ENCODE measurements at places on chromosomes 5 and 9.

- DNase-seq, result peak; percentile 1
These were observed 102.4 kb upstream of the SMC2 start for GRCh38 chr9:103991698-103992097.

DNA sequence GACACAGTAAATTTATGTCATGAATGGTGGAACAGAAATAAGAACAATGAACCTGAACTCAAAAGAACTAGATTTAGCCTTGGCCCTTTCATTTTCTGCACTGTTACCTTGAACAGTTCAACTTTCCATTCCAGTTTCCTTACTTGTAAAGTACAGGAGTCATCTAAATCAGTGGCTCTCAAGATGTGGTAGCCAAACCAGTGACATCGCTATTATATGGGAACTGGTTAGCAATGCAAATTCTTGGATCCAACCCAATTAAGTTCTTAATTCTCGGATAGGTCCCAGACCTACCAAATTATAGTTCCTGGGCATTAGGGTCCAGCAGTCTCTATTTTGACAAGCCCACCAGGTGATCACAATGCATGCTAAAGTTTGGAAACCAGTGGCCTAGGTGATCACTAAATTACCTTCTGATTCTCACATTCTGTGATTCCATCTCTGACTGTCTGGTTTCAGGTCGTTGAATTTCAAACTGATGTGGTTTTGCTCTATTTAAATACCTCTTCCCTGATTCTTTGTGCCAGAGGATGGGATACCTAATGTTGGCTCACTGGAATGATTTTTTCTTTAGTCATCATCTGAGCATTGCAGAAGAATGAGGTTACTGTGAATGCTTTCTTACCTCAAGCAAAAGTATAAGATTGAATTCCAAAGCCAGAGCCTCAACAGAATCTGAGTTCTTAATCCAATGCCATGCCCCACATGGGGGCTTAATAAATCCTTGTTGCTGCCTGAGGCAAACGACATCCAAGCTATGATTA, 253.8 kb downstream of the ENC1 start:
- peak; percentile 80 for DNase-seq

- no peak for DNase-seq
These were observed 154.0 kb downstream of the PIK3R1 start for GRCh38 chr5:68369457-68370125.

- DNase-seq, result no peak
These were observed 65.9 kb downstream of the NSG2 start for GRCh38 chr5:174111287-174111973.

DNA sequence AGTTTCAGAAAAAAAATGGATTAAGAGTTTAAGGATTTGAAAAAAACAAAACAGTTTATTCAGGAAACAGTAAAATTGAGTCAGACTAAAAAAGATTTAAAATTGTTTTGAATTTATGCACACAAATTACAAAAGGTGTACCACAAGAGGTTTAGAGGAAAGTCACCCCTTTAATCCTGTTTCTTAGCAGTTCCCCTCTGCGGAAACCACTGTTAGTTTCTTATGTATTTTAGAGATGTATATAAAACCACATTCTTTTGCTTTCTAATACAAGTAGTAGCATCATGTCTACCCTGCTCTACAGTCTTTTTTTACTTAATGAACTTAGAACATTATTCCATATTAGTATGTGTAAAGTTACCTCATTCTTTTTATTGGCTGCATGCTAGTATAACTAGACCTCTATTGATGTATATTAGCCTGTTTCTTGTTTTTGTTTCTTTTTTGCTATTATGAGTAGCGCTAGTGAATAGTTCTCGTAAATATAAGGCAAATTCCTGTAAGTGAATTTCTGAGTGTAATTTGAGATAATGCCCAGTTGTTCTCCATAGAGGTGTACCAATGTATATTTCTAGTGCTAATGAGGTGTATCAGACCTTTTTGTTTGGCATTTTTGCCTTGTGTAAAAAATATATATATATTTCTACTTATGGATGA, 20.0 kb downstream of the GPBP1 start:
- DNase-seq, result no peak

- DNase-seq, result no peak
These were observed 274.6 kb upstream of the IRX2 start for GRCh38 chr5:3026099-3026498.
